Suprapubic skin (tissue), 4 donors: ENCODE measurements at places on chromosomes 11 and 22. TPM values are rescaled to one million over a fixed set of nuclear protein-coding genes. Genes with fewer than 3 reads are reported as not detected.

The PATE4 gene
- not detected for total RNA-seq

- no peak for DNase-seq
Measured at GRCh38 chr11:13249992-13250391, 27.6 kb upstream of the BMAL1 start.

The VPREB3 gene
- total RNA-seq, result not detected

GRCh38 chr11:12508151-12508751, 130.9 kb downstream of the PARVA start:
- no peak for DNase-seq

DNA sequence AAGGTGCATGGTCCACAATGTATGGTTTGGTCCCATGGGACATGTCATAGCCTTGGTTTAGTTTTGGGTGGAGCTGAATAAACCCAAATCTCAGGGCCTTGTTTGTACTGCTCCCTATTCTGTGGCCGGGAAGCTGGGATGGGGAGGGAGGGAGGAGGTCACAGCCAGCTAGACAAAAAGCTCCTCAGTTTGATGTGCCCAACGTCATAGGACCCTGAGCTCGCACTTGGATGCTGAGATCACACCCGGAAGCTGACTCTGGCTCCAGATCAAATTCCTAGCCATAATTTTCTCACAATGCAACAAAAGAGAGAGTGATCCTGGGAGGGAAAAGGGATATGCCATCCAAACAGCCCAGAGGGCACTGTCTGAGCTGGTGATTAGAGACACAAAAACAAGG, 1.5 kb downstream of the HSPB2 start:
- peak; percentile 77 for DNase-seq

DNA sequence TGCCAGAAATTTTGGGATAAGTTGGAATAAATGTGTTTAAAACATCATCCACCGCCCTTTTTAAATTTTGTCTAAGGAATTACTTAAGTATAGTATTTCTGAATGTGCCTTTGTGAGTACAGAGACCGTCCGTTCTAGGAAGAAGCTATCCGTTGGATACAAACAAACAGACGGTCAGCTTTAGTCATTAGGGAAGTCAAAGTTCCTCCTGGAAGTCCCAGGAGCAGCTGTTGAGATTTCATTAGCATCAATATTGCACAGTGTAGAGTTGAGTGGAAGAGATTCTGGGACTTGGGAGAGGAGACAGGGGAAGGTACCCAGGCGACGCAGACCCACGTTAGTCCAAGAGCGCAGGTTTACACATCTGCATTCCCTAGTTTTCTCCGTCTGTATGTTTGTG, 15.7 kb upstream of the ADSL start:
- no peak for DNase-seq

DNA sequence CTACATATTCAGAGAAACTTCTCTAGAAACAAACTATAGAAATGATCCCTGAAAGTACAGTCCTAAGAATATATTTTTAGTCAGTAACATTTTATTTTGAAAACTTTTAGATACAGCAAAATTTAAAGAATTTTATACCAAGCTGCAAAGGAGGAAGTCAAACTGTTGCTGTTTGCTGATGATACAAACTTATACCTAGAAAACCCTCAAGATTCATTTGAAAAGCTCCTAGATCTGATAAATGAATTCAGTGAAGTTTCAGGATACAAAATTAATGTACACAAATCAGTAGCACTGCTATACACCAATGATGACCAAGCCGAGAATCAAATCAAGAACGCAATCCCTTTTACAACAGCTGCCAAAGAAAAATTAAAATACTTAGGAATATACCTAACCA, 10.1 kb downstream of the ZBTB44 start:
- no peak for DNase-seq

- DNase-seq, result no peak
Measured at GRCh38 chr11:105929084-105929955, 92.7 kb downstream of the MSANTD4 start.
